ENCODE measurements at places on chromosomes 1 and 21. TPM values are rescaled to one million over a fixed set of nuclear protein-coding genes. Genes with fewer than 3 reads are reported as not detected.

GPR25 gene
- not detected for total RNA-seq

FMOD gene
- total RNA-seq = 0.62 TPM

- peak; percentile 73 for ATAC-seq
These were observed 8.3 kb downstream of the HMGCL start for GRCh38 chr1:23816906-23817305.

DNA sequence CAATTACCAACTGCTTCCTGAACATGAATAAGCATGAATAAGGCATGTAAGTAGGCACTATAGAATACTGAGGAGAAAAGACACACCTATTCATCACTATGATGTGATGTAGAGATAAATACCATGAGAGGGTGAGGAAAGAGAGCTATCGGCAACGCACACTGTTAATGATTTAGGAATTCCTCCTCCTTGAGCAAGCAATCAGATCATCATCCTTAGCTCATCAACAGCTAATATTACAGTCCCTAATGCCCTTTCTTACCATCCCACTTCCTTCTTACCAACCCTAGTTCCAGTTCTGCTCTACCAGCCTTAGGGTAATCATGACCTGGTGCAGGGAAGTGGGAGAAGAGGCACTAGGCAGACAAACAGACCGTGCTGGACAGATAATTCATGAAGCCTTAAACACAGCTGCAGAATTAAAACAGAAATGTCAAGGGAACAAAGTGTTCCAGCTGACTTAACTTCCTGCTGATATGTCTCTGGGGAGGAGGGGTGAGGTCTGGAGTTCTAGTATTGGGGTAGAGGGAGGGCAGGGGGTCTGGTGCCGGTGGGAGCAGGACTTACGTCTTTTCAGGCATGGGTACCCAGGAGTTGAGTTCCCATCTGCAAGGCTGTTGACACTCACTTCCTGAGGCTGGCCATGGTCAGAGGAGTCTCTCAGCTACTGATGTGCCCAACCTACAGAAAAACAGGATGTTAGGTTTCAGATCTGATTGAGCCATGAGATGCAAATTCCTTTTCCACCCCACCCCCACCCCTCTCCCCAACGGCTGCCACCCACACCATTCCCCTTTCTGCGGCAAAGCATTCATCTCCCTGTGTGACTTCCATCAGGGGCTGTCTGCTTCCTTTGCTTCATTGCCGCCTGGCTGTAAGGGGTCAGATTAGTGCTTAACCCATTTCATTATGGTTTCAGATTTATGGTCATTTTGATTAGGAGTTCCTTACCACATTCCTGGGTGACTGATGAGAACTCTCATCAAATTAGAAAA, 12.6 kb upstream of the RCSD1 start:
- peak; percentile 89 for ATAC-seq

DNA sequence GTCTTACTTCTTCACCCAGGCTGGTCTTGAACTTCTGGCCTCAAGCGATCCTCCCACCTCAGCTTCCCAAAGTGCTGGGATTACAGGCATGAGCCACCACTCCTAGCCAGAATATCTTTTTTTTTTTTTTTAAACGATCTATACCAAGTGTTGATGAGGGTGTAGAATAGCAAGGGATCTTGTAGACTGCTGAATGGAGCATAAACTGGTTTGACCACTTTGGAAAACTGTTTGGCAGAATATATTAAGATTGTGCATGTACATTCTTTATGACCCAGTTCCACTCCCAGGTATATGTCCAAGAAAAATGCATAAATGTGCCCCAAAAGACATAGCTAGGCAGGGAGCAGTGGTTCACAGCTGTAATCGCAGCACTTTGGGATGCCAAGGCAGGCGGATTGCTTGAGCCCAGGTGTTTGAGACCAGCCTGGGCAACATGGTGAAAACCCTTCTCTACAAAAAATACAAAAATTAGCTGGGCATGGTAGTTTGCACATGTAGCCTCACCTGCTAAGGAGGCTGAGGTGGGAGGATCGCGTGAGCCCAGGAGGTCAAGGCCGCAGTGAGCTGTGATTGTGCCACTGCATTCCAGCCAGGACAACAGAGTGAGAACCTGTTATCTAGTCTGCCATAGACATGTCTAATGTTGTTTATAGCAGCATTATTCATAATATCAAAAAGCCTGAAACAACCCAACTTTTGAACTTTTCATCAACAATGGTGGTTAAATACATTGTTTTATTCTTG, 184.0 kb downstream of the VPS13D start:
- no peak for ATAC-seq

GRCh38 chr1:39936724-39937491, 18.0 kb upstream of the MFSD2A start:
- no peak for ATAC-seq

GRCh38 chr1:157966031-157966537, 27.4 kb upstream of the KIRREL1 start:
- ATAC-seq = no peak

DNA sequence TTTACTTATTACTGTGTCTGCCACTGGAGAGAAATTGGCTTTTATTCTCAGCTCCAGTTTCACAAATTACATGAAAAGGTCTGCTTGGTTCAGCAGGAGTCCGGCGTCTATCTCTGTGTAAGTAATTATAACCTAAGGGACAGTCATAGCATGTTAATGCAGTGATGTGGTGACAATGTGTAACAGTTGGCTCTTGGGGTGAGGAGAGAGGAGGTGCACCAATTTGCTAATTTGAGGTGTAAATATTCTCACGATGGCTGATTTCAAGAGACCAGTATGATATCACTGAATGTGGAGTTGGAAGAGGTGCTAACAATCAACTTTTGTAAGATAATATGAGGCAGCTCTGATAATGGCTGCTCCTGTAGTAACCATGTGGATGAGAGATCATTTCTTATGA, 86.1 kb downstream of the CTH start:
- ATAC-seq = no peak
